ENCODE measurements at places on chromosomes 2 and 18.

DNA sequence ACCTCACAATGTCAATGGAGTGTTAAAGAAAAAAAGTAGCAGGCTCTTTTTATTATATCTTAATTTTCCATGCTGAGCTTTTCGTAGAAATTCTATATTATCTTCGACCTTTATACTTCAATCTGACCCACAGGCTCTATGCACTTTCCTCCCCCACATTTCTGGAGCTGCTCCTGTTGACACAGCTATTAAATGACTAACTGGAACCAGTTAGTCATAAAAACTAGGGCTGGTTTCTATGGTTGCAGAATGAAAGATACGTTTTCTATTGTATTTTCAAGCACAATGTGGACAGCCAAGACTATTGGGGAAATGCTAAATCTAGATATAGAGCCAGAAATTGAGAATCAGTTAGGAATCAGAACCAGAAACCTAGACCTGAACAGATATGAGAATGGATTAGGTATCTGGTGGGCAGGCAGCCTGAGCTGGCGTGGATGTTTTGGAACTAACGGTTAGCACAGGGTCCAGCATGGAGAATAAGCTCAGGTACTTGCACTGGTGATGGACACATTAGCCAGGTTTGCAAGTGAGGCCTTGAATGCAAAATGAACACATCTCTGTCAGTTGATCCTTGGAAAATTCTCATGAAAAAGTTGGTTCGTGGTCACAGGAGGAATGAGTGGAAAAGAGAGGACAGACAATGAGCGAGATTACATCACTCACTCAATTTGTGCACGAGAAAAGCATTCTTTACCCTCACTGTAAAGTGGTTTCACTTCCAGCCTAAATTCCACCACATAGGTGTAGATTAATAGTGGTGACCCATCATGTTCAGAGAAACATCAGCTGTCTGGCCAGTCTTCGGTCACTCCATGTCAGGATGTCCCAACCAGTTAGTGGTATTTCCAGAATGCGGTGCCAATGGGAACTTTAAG, 144.6 kb upstream of the EPHA4 start:
- DNase-seq = no peak

- no peak for DNase-seq
Observed at GRCh38 chr2:146814971-146815370, 1029.9 kb upstream of the ACVR2A start.

DNA sequence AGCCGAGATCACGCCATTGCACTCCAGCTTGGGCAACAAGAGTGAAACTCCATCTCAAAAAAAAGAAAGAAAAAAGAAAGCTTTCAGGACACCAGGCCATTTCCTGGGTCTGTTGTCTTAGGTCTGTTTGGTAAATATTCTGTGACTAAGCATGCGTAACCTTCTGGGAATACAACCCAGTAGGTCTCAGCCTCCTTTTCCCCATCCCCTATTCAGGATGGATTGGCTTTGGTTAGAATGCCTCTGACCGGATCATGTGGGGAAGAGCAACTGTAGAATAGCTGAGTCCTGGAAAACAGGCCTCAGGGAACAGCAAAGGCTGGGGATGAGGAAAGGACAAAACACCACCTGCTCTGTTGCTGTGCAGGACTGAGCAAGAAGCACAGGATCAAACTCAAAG, 1.6 kb upstream of the PDCL3 start:
- DNase-seq = no peak

DNA sequence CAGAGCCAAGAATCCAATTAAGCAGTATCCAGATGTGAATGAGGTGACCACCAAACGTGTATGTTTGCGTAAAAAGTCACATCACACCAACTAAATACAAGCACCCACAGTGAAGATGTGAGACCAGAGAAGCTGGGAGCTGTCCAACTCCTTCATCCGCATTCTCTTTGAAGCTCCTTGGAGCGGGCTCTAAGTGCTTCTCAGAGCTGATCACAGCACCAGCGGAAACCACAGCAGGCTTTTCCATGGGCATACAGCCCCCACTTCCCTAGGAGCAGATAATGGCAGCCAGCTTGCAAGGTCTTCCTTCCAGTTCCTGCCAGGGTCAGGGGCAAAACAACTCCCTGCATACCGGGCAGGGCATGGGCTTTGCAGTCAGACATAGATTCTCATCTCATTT, 36.4 kb downstream of the REEP1 start:
- no peak for DNase-seq

DNA sequence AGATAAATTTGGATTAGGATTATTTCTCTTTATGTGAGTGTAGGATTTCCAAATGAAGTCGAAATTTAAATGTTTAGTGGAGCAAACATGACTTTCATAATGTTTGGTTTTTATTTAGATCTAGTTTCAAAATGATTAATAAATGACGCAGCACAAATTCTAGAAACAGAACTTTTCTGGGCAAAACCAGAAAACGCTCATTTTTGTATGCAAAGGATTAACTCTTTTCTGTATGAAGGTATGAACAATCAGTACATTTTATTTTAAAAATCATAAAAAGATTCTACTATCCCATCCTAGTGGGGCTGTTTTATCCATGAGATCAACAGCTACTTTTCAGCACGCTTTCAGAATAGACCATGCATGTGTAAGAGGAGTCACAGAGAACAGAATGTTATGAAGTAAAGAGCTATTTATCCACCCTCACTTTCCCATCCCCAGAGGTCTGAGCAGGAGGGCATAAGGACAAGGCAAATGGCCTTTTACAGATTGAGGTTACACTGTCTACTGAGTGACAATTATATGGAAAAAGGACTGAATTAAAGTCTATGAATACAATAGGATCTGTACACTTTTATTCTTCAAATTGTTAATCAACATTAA, 270.8 kb downstream of the ZEB2 start:
- DNase-seq = no peak

DNA sequence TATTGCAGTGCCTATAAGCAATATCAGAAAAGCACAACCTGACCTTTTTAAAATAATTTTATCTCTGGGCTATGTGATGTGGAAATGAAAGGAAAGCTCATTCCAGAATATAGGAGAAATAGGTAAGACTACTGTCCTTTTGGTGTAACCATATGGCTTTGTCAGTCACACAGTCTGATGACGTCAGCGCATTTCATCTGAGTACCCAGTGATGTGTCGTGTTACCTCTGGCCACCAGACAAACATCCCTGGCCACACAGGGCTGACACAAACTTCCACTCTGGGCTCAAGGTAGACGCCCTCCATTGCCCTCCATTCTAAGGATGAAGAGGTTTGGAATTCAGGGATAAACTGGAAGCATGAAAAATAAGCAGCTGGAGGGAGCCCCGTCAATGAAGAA, 506.7 kb downstream of the CMPK2 start:
- no peak for DNase-seq

GRCh38 chr2:219291910-219292490, 12.8 kb downstream of the DNAJB2 start:
- DNase-seq = no peak

GRCh38 chr18:13136056-13136903, 82.3 kb upstream of the LDLRAD4 start:
- DNase-seq = no peak

DNA sequence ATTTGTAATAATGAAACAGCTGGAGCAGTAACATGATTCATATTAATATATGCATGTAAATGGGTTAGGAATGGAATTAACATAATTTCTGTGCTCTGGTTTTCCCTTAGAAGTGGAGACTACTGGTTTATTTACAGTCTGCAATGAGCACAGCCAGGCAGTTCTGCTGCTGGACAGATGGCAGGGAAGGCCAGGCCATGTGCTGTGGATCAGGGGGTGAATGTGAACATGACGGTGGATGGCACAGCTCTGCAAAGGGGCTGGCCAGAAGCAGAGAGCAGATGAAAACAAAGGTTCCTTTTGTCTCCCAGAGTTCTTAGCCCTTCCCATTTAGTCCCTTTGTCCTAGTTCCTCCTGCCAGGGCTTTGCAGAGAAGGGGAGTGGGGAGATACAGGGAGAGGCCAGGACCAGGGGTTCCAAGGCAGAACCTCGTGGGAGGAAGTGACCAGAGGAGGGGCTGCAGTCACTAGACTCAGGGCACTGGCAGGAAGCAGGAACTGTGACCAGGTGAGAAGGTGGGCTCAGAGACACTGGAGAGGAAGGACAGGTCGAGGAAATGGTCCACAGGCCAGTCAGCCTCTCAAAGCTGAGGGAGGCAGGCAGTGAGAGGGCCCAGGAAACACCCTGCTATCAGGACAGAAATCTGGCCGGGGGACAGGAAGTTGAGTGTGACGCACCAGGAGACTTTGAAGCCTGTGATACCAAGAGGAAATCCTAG, 112.9 kb upstream of the ATP8B1 start:
- no peak for DNase-seq

- no peak for DNase-seq
Observed at GRCh38 chr2:5937851-5938565, 245.8 kb downstream of the SOX11 start.

DNA sequence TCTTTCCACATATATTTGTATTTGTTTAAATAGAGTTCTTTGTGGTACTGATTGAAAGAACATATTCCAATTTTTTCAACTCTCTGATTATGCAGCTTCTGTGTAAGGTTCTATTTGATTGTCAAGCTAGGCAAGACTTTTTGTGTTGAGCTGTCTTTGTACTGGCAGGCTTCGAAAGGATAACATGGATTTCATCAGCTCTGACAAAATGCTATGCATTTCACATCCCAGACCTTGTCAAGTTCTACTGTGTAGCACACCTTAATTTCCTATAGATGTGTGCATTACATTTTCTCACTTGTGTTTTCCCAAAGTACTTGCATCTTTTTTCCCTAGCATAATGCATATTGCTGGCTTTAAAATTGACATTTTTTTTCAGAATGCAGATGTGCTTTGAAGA, 555.0 kb upstream of the GYPC start:
- DNase-seq = no peak

GRCh38 chr18:59912007-59912550, 12.3 kb downstream of the PMAIP1 start:
- no peak for DNase-seq

GRCh38 chr2:205270689-205271088, 411.6 kb upstream of the NRP2 start:
- no peak for DNase-seq

DNA sequence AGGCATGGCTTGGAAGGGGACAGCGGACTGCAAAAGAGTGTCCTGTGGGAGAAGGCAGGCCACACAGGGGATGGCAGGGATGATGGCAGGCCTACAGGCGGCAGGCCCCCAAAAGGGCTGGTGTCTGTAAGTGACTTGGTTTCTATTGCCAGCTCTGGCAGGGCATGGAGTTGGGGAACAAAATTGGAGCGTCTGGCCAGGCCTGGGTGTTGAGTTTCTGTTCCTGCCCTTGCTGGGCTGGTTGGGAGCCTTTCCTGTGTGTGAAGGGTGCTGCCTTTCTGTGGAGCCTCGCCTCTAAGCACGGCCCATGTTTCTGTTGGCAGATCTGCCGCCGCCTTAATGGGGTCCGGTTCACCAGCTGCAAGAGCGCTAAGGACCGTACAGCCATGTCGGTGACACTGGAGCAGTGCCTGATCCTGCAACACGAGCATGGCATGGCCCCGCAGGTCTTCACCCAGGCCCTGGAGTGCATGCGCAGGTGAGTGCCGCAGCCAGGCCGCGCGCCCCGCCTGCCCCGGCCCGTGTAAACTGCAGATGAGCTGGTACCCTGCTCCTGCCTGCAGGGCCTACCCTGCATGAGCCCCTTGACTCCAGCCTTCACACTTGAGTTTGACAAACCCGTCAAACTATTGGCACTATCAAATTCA, 31.5 kb downstream of the COA5 start:
- no peak for DNase-seq

- no peak for DNase-seq
Observed at GRCh38 chr2:143988082-143988481, 531.8 kb downstream of the ZEB2 start.

DNA sequence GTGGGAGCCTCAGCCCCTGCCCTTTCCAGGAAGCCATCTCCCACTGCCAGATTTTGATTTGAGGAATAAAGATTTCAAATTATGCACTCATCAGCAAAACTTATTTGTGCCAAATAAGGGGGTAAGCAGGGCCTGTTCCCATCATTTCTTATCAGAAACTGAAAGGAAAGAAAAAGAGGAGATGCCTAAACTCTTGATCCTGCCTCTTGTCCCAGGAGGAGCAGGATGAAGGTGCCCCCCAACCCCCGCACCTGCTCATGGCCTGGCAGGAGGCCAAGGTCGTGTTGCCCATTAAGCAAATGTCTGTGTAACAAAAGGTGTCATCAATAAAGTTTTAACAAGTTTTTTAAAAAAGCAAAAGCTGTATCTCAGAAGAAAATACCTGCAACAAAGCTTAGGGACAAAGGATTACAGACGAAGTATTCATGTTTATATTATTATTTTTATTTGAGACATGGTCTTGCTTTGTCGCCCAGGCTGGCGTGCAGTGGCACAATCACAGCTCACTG, 80.0 kb downstream of the INPP5D start:
- no peak for DNase-seq

- no peak for DNase-seq
Observed at GRCh38 chr18:13145636-13146190, 72.8 kb upstream of the LDLRAD4 start.

GRCh38 chr2:237625216-237625705, 2.1 kb upstream of the LRRFIP1 start:
- DNase-seq = no peak

GRCh38 chr18:79321625-79322405, 73.9 kb upstream of the NFATC1 start:
- DNase-seq = no peak

DNA sequence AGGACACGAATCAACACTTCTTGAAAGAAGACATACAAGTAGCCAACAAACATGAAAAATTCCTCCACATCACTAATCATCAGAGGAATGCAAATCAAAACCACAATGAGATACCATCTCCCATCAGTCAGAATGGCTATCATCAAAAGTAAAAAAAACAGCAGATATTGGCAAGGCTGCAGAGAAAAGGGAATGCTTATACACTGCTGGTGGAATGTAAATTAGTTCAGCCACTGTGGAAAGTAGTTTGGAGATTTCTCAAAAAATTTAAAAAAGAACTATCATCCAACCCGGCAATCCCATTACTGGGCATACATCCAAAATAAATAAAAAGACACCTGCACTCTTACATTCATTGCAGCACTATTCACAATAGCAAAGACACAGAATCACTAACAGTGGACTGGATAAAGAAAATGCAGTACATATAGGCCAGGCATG, 78.7 kb downstream of the GRB14 start:
- DNase-seq = no peak

- DNase-seq = no peak
Observed at GRCh38 chr18:59109375-59109774, 30.3 kb upstream of the SEC11C start.

GRCh38 chr2:1990724-1991123, 246.4 kb upstream of the PXDN start:
- no peak for DNase-seq

- no peak for DNase-seq
Observed at GRCh38 chr2:235676536-235676799, 182.6 kb downstream of the AGAP1 start.

Data from progenitor cell of endocrine pancreas (in vitro differentiated cells).